ENCODE measurements at places on chromosomes 7 and 10.
A peak's percentile ranks its signal among the peaks of the same experiment; 100 is the strongest.

DNA sequence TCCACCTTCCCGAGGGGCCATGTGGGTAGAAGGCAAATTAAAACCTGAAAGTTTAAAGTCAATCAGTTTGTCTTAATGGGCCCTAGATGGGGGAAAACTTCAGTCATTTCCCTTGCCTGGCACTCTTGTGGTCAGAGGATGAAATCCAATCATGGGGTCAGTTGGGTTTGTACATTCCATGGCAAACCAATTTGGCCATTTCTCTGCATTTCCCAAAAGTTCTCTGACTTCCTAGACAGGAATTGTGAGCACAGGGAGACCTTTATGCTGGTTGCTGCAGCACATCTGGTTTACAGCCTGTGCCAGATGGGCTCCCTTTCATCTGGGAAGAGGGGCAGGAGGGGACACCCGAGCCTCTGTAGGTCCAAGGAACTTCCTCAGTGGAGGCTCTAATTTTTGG lies 113.0 kb downstream of the CYP26A1 start:
- no peak overlapping the region for H3K4me3 ChIP-seq
- H3K36me3 ChIP-seq: no peaks in the 10 kb centered on the region
- peaks cover 3% of the 10 kb centered on the region for H3K27me3 ChIP-seq
- H3K27ac ChIP-seq: no peak overlapping the region
- no peak for DNase-seq
- H3K4me1 ChIP-seq: no peaks in the 10 kb centered on the region

DNA sequence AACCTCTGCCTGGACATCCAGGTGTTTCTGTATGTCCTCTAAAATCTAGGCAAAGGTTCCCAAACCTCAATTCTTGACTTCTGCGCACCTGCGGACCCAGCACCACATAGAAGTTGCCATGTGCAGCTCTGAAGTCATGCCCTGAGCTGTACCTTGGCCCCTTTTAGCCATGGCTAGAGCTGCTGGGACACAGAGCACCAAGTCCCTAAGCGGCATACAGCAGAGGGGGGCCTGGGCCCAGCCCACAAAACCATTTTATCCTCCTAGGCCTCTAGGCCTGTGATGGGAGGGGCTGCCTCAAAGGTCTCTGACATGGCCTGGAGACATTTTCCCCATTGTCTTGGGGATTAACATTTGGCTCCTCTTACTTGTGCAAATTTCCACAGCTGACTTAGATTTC lies 14.6 kb downstream of the TMEM243 start:
- no peak overlapping the region for H3K4me3 ChIP-seq
- DNase-seq: no peak
- H3K36me3 ChIP-seq: peaks cover 10% of the 10 kb centered on the region

DNA sequence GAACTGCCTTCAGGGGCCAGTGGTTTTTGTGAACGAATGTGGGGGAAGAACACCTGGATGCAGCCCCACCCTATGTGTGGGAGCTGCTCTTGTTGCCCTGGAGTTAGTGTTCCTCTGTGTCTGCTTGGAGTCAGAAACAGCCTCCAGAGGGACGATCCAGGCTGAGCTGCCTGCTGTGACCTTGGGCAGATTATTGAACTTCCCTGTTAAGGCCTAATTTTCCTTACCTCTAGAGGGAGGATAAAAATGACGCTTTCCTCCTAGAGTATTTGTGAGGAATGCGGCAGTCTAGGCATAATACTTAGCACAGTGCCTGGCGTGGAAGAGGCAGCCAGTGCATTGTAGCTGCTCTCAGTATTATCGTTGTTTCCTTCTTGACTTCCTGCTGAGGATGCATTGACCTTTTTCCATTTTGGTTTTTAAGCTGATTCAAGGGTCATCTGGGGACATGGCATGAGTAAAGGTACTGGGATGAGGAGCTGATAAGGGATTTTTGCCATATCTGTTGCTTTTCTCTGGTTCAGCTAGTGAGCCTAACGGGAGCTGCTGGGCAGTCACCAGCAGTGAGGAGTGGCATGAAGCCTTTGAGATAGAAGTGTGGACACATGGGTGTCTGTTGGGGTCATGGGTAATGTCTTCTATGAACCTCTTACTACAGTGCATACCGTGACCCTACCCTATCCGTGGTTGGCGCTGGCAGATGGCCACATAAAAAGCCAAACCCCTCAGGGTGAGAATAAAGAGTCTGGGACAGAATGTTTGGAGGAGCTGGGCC lies 6.4 kb downstream of the ZFYVE27 start:
- DNase-seq: no peak
- no peak overlapping the region for H3K4me3 ChIP-seq
- no peak overlapping the region for H3K27ac ChIP-seq
- H3K4me1 ChIP-seq: peaks cover 3% of the 10 kb centered on the region

DNA sequence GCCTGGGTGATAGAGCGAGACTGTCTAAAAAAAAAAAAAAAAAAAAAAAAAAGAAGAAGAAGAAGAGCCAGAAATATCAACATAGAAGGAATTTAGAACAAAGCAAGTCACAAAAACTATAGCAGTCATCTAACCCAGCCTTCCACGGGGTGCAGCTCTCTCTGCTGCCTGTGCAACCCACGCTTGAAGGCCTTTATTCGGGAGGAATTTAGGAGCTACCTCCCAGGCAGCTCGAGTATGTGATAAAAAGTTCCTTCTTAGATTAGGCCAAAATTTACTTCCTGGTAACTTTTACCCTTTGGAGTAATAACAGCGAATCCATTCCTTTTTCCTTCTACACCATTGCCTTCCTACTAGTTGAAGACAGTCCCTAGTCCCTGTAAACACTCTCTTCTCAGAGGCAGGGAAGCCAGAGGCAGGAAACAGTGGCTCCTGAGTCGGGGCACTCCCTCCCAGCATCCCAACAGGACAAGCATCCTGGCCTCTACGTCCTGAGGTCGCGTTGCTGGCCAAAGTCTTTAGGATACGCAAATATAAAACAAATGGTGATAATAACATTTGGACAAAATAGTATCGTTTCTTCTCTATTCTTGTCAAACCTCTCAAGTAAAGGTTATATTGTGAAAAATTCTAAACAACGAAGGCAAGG lies 109.3 kb upstream of the KMT2C start:
- H3K27me3 ChIP-seq: no peaks in the 10 kb centered on the region
- no peaks in the 10 kb centered on the region for H3K36me3 ChIP-seq
- H3K4me1 ChIP-seq: no peaks in the 10 kb centered on the region

DNA sequence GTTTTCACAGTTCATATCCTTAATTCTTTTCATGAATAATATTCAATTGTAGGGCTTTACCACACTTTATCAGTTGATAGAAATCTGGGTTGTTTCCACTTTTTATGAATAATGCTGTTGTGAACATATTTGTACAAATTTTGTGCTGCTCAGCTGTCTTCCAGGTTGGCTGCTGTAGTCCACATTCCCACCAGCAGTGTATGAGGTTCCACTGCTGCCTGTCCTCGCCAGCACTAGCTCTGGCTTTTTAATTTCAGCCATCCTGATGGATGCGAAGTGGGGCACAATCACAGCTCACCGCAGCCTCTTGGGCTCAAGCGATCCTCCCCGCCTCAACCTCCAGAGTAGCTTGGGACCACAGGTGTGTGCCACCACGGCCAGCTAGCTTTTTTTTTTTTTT lies 32.8 kb downstream of the NUDT5 start:
- no peaks in the 10 kb centered on the region for H3K27me3 ChIP-seq
- H3K4me3 ChIP-seq: no peak overlapping the region
- H3K36me3 ChIP-seq: peaks cover 17% of the 10 kb centered on the region
- no peak overlapping the region for H3K27ac ChIP-seq
- DNase-seq: no peak
- no peaks in the 10 kb centered on the region for H3K4me1 ChIP-seq

DNA sequence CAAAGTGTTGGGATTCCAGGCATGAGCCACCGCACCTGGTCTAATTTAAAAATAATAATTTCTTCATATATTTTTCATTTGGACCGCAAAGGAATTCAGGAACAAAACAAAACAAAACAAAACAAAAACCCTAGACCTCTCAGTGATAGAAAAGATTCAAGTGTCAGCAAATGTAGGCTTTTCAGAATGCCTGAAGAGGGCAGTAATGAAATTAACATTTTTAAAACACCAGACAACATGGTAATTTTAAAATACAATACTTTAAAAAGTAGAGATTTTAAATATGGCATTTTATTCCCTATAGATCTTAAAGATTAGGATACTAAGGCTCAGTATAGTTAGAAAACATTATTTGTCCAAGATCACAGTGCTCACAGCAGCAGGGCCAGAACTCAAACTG lies 36.6 kb downstream of the DNMBP start:
- H3K4me3 ChIP-seq: no peak overlapping the region
- H3K36me3 ChIP-seq: peaks cover 28% of the 10 kb centered on the region
- DNase-seq: no peak
- no peak overlapping the region for H3K27ac ChIP-seq

GRCh38 chr10:106661133-106661766 lies 503.3 kb downstream of the SORCS1 start:
- no peak overlapping the region for H3K4me3 ChIP-seq
- H3K27me3 ChIP-seq: no peaks in the 10 kb centered on the region
- no peaks in the 10 kb centered on the region for H3K36me3 ChIP-seq
- no peak for DNase-seq

DNA sequence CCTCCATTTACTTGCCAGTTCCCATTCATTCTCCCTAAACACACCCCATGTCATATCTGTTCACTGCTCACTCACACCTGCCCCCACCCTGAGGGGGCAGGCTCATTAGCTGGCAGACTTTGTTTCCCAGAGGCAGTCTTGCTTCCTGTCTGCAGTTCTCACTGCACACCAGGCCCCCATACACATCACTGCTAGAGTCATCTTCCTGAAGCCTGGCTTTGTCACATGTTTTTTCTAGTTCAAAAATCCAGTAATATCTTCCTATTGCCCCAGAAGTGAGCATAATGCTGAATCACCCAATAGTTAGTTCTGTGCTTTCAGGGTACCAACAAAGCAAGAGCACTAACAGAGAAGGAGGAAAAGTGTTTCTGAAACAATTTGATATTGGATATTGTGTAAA lies 1.9 kb downstream of the LRRC72 start:
- no peak for DNase-seq
- H3K4me3 ChIP-seq: no peak overlapping the region
- no peaks in the 10 kb centered on the region for H3K36me3 ChIP-seq
- H3K4me1 ChIP-seq: no peaks in the 10 kb centered on the region
- no peaks in the 10 kb centered on the region for H3K27me3 ChIP-seq

DNA sequence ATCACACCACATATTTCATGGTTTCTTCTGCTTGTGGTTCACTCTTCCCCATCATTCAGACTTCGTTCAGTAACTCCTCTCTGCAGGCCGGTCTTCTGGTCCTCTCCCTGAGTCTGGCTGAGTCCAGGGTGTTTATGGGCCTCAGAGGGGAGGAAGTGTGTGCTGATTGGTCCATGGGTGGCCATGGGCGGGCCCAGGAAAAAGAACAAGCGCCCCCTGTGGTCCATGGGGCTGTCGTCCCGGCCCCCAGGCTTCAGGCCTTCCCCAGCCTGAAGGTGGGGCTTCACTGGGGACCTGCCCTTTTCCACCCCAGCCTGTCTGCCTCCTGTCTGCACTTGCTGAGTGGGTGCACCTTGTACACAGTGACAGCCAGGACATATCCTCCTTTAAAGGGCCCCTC lies 123.7 kb downstream of the VIPR2 start:
- H3K36me3 ChIP-seq: no peaks in the 10 kb centered on the region
- no peak for DNase-seq
- H3K4me1 ChIP-seq: no peaks in the 10 kb centered on the region
- H3K4me3 ChIP-seq: no peak overlapping the region
- H3K27ac ChIP-seq: no peak overlapping the region
- H3K27me3 ChIP-seq: no peaks in the 10 kb centered on the region

DNA sequence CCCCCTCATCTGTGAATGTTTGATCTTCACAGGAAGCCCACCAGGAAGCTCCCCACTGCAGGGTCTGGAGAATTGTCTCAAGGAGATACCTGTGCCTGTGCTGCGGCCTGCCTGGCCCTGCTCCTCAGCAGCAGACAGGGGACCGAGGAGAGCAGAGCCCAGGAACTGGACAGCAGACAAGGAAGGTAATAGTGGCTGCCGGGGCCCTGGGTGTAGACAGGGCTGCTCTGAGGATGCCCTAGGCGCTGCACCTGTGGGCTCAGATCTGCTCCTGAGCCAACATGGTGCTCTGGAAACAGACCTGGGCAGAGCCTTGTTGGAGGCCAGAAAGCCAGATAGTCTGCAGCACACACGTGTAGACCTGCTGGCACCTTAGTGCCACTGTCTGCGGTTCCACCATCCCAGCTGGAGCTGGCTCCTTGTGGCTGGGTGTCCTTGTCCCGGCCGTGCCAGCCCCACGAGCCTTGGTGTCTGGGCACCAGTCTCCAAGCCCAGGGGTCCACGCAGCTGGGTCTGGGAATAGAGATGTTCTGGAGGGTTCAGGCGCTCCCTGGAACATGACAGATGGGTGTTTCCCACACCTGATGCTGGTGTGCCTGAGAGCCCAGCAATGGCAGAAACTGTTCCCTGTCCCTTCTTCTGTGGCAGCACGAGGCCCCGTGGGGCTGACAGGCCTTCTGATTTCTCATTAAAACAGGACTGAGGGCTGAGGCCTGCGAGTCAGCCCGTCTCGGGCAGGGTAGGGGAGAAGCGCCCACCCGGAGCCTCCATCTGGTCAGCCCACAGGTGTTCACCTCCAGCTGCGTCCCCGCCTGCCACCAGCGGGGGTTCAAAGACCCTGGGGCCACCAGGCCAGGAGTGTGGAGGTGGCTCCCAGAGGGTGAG lies 44.7 kb downstream of the ZNF467 start:
- no peaks in the 10 kb centered on the region for H3K4me1 ChIP-seq
- DNase-seq: no peak
- H3K36me3 ChIP-seq: peaks cover 9% of the 10 kb centered on the region
- no peak overlapping the region for H3K4me3 ChIP-seq

- H3K27me3 ChIP-seq: no peaks in the 10 kb centered on the region
- H3K27ac ChIP-seq: peak overlapping the region; percentile 69
- peaks cover 10% of the 10 kb centered on the region for H3K4me1 ChIP-seq
Measured at GRCh38 chr10:110495731-110496552, 1.8 kb upstream of the DUSP5 start.

- H3K27ac ChIP-seq: no peak overlapping the region
- no peaks in the 10 kb centered on the region for H3K4me1 ChIP-seq
- peaks cover 5% of the 10 kb centered on the region for H3K27me3 ChIP-seq
- H3K4me3 ChIP-seq: no peak overlapping the region
Measured at GRCh38 chr7:22732556-22733126, 5.6 kb downstream of the IL6 start.

DNA sequence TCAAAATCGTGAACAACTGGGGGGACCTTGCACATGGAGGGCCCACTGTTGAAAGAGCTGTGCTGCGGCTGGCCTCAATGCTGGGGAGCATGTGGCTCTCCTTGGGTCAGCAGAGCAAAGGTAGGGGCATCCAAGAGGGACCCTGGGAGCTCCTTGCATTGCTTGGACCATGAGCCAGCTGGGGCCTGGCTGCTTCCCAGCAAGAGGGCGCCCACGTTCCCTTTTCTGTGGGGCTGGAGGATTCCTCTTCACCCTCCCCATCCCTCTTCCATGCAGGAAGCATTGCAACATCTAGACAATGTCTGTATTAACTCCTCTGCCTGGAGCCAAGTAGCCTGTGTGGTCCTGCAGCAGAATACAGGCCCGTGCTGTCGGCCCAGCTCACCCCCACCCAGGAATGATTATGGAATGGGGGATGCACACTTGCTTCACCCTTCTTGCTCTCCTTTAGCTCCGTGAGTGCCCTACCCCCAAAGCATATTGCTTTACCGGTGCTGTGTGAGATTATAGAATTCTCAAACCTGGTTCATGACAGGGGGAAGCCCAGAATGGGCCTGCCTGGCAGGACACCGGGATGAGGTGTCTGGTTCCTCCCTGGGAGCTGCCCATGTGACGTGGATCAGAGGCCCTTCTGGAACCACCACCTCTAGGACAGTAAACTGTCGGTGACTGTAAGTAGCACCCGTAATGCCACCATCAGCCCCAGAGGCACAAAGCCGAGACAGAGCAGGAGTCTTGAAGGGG lies 61.9 kb downstream of the SYPL1 start:
- H3K4me1 ChIP-seq: no peaks in the 10 kb centered on the region
- H3K27me3 ChIP-seq: peaks cover 1% of the 10 kb centered on the region
- no peaks in the 10 kb centered on the region for H3K36me3 ChIP-seq
- no peak overlapping the region for H3K4me3 ChIP-seq
